ENCODE measurements at places on chromosomes 1 and 21. TPM values are rescaled to one million over a fixed set of nuclear protein-coding genes. Genes with fewer than 3 reads are reported as not detected.

- no peak for DNase-seq
Observed at GRCh38 chr1:54754045-54754444, 10.3 kb downstream of the PARS2 start.

FMN2 gene
- 2.1 TPM for polyA plus RNA-seq

GRCh38 chr1:167373986-167374385 lies 144.3 kb downstream of the CD247 start:
- no peak for DNase-seq

MKNK1 gene
- 57.1 TPM for polyA plus RNA-seq

DNA sequence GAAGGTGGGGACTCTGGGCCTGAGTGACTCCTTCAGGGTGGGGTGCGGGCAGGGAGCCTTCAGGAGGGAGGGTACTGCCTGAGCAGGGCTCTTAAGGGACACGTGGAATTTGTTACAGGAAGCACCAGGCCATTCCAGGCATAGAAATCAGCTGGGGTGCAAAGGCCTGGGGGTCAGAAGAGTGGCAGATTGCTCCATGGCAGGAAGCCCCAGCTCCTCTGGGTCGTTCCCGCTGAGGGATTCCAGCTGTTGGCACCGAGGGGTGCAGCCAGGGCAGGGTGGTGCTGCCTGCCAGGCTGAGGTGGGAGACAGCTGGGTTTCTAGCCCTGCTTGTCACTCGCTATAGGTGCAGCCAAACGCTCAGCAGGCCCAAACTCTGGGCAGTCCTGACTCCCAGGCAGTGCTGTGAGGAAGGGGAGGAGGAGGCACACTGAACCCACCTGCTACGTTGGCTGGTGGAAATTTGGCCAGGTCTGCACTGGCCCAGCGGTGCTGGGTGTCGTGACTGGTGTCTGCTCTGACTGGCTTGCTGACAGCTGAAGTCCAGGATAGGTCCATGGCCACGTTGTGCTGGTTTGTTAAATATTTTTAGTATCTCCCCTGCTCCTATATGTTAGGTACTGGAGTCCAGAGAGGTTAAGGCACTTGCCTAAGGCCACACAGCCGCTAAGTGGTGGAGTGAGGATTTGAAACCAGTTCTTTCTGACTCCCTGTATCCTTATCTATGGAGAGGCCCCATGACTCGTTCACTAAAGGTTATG lies 19.3 kb downstream of the TNFRSF1B start:
- DNase-seq, result no peak

FBXO42 gene
- 21.6 TPM for polyA plus RNA-seq

DNA sequence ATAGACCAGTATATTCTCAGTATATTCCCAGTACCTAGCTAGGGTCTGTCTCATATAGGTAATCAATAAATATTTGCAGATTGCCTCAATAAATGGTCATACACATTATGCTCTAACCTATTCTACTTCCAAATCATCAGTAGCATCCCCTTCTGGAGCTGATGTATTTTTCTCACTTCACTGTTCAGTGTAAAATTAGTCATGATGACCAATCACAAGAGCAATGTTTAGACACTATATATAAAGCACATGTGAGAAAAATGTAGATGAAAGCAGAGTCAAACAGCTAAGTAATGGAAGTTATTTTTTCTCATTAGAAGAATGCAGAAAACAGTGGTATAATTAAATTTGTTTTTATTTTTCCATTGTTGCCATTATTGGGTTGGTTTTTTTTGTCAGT lies 34.7 kb downstream of the EPRS1 start:
- no peak for DNase-seq

- DNase-seq, result no peak
Observed at GRCh38 chr1:221725735-221726672, 15.9 kb downstream of the DUSP10 start.

GUCA2A gene
- 0.42 TPM for polyA plus RNA-seq

UTS2 gene
- not detected for polyA plus RNA-seq

ALPL gene
- polyA plus RNA-seq, result 1.5 TPM

- DNase-seq, result no peak
Observed at GRCh38 chr21:29237110-29238052, 61.3 kb upstream of the BACH1 start.

DMRTA2 gene
- not detected for polyA plus RNA-seq

KCNJ15 gene
- polyA plus RNA-seq, result 83.8 TPM

GRCh38 chr1:2115702-2116341 lies 65.6 kb downstream of the PRKCZ start:
- DNase-seq, result no peak

- DNase-seq, result peak; percentile 65
Observed at GRCh38 chr1:168121401-168122011, 15.2 kb downstream of the GPR161 start.

DNA sequence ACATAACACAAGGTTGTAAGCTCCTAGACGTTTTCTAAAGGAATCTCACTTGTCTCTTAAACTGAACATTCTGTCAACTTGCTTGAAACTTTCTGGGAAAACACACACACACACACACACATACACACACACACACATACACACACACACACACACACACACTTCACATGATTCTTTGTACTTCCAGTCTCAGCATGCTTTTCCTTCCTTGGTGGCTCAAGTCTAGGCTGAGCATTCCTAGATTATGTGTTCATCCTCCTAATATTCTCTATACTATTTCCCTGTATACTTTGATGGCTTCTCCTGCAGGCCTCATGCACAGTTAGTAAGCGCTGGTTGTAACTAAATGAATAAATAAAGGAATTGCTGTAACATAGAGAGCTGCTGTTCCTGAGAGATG lies 372.1 kb downstream of the PTPRC start:
- DNase-seq, result no peak

AMY1C gene
- polyA plus RNA-seq, result 6.0 TPM

GRCh38 chr1:15684042-15684461 lies at the start of gene PLEKHM2:
Gene PLEKHM2 (plus strand): TSS chr1:15684320. CDS start chr1:15684559, 239 bp downstream.
- peak; percentile 48 for DNase-seq

ACTL8 gene
- not detected for polyA plus RNA-seq

DNA sequence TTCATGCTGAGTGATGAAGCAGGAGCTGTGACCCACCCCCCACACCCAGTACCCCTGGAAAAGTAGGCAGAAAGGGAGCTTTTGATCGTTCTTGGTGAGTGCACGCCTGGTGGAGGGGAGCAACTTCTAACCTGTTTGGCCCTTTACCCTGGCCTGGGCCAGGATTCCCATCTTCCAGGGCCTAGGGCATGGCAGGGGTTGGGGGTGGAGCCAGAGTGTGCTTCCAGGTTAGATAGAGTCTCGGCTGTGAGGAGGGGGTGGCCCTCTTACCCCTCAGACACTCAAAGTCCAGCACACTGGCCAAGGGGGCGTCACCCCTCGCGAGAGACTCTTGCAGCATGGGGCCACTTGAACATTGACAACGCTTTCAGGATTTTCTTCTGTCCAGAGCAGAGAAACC lies 236.6 kb downstream of the GRIK3 start:
- no peak for DNase-seq

TNFAIP8L2 gene
- polyA plus RNA-seq, result 2.5 TPM

C4BPA gene
- 0.49 TPM for polyA plus RNA-seq

GRCh38 chr1:225447650-225448089 lies 19.8 kb upstream of the LBR start:
- peak; percentile 37 for DNase-seq

GRCh38 chr21:15405214-15405613 lies 324.6 kb upstream of the USP25 start:
- no peak for DNase-seq

CD101 gene
- 2.1 TPM for polyA plus RNA-seq

HSD3B1 gene
- 0.86 TPM for polyA plus RNA-seq

- no peak for DNase-seq
Observed at GRCh38 chr21:19785941-19786340, 1212.3 kb upstream of the NCAM2 start.

DNA sequence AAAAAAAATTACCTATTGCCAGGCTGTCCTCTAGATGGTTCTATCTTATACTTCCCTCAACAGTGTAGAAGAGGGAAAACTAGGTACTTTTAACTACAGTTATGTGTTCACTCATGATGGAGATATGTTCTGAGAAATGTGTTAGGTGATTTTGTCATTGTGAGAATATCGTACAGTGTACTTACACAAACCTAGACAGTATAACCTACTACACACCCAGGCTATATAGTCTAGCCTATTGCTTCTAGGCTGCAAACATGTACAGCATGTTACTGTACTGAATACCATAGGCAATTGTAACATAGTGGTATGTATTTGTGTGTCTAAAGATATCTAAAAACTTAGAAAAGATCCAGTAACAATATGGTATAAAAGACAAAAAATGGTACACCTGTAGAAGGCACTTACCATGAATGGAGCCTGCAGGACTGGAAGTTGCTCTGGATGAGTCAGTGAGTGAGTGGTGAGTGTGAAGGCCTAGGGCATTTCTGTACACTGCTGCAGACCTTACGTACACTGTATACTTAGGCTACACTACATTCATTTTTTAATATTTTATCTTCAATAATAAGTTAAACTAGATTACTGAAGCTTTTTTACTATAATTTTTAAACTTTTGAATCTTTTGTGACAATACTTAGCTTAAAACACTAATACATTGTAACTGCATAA lies 13.2 kb downstream of the MGST3 start:
- no peak for DNase-seq

DNA sequence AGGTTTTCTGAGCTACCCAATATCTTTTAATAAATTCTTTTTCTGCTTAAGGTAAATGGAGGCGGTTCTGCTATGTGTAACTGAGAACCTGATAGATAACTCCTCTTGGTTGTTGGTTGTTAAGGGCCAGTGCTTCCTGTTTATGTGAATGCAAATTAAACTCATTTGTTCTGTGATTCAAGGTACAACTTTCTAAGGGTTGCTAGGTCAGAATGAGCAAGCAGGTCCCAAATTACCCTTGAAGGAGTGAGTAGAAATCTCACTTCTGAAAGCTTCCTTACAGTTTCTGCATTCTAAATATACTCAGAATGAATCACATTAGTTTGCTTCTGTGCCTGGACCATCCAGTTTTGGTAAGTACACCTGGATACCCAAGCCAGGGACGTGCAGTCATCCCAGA lies 15.5 kb upstream of the FAM78B start:
- no peak for DNase-seq

DNA sequence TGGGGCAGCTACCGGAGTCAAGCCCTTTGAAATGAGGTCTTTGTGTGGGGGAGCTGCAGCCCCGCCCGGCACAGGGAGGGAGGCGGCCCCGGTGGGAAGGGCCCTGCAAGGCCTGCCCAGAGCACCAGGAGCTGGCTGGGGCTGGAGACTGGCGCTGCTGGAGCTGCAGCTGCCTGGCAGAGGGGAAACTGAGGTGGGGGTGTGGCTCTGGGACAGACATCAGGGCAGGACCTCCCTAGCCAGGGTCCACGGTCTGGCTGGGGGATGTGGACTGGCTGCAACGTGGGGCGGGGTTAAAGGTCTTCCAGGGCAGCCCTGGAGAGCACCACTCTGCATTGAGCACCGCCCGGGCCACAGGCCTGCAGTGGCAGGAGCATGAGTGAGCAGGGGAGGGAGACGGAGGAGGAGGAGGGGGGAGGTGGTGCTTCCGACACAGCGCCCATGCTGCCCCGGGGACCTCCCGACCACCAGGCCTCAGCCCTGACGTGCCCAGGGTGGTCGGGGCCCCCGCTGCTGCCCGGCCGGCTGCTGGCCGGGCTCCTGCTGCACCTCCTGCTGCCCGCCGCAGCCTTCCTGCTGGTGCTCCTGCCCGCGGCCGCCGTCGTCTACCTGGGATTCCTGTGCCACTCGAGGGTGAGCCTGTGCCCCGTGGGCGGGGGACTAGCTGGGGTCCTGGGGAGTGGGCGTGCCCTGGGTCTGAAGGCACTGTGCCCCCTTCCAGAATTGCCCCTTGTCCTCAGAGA lies 4.8 kb upstream of the ANKRD65 start:
- DNase-seq, result no peak

KRTAP10-8 gene
- polyA plus RNA-seq, result not detected

GRCh38 chr1:8388732-8389562 lies 71.0 kb downstream of the SLC45A1 start:
- no peak for DNase-seq

DNA sequence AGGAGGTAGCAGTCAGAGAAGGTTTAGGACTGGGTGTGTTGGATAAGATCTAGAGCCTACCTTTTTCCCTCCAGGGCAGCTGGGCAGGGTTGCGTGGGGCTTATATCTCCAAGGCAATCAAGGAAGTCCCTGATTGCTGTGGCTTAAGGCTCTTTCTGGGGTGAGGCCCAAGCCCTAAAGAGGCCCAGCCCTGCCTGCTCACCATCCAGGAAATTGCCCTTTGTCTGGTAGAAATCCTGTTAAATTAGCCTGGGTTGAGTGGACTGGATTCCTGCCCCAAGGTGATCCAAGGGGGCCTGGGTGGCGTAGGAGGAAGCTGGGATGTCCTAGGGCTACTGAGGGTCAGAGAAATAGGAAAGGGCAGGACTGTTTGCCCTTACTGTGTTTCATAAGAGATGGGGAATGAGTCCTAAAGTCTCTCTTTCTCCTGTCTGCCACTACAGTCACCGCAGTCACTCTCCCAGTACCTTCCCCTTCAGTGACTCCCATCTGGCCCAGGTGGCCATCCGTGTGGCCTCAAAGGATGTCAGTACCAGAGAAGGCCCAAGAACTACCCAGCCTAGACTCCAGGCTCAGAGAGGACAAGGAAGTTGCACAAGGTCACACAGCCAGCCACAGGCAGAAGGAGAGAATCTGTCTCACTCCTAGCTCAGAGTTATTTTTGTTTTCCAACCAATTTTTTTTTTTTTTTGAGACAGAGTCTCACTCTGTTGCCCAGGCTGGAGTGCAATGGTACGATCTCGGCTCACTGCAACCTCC lies 25.8 kb downstream of the MFSD2A start:
- DNase-seq, result no peak

DNA sequence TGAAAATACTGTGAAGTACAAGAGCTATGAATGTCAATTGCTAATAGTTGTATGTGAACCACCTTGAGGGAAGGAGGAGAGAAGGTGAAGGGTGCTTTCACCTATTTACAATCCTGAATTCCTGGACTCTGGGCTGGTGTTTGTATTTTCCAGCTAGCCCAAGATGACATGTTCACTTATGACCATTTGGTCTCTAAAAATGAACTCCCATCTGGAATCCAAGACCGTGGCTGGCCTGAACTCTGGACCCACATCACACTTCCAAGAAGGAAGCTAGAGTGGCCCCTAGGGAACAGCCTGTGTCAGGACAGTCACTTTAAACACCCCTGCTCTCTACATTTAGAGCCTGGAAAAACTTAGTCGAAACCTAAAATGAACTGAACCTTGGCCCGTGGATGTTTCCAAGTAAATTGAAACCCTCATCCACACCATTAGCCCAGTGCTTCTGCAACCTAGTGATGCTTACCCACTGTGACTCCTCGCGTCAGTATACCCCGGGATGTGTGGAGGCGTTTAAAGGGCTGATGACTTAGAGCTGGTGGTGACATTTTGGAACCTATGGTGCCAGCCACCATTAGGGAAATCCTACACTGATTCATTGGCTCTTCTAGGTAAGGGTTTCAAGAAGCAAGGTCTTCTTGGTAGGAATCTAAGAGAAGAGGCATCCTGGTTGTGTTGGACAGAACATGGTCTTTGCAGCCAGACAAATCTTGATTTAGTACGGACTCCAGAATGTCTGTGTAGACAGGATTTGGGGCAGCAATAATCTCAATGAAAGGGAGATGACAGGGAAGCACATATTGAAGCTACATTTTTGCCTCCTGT lies 171.5 kb upstream of the IRF2BP2 start:
- DNase-seq, result no peak

C1orf141 gene
- 1.5 TPM for polyA plus RNA-seq

VWA1 gene
- polyA plus RNA-seq, result 104 TPM
